T-cell (primary cell): ENCODE measurements at places on chromosomes 7 and 10. TPM values are rescaled to one million over a fixed set of nuclear protein-coding genes. Genes with fewer than 3 reads are reported as not detected.

DNA sequence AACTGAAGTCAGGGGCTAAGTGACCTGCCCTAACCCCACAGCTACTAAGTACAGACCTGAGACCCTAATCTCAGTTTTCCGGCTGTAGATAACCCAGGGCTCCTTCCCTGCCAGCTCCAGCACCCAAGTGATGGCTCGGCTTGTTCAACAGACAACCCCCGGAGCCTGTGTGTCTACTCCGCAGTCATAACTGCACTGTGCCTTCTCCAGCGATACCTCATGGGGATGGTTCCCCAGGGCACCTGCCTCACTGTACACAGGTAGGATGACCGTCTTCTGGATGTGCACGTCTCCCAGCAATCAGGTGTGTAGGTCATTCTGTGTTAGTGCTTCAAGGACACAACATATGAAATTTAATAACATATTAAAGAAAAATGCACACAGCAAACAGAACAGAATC lies 37.1 kb downstream of the CPXM2 start:
- H3K36me3 ChIP-seq = no peaks in the 10 kb centered on the region
- no peak for DNase-seq
- no peak overlapping the region for H3K4me3 ChIP-seq
- no peak overlapping the region for H3K27ac ChIP-seq
- H3K4me1 ChIP-seq = no peaks in the 10 kb centered on the region

- no peak for DNase-seq
- H3K27ac ChIP-seq = no peak overlapping the region
- H3K36me3 ChIP-seq = no peaks in the 10 kb centered on the region
- no peak overlapping the region for H3K4me3 ChIP-seq
- H3K4me1 ChIP-seq = no peaks in the 10 kb centered on the region
These were observed 21.6 kb upstream of the UNCX start for GRCh38 chr7:1210979-1211608.

DNA sequence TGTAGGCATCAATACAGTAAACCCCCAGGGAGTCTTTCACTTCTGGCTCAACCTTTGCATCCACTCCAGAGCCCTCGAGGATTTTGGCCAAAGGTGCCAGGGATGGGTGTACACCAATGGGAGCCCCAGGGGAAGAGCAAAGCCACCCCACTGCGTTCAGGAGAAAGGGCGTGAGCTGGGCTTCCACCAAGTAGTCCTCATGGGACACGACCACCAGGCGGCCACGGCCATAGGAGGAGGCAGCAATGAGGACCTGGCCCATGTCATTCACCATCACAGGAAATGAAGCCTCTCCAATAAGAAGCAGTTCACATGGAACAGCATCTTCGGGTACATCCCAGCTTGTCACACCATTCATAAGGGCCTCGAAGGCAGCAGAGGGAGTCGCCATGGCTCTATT lies 25.8 kb downstream of the TCAF1 start:
- peaks cover 5% of the 10 kb centered on the region for H3K36me3 ChIP-seq
- H3K27me3 ChIP-seq = no peaks in the 10 kb centered on the region
- H3K4me3 ChIP-seq = no peak overlapping the region
- H3K27ac ChIP-seq = no peak overlapping the region

DNA sequence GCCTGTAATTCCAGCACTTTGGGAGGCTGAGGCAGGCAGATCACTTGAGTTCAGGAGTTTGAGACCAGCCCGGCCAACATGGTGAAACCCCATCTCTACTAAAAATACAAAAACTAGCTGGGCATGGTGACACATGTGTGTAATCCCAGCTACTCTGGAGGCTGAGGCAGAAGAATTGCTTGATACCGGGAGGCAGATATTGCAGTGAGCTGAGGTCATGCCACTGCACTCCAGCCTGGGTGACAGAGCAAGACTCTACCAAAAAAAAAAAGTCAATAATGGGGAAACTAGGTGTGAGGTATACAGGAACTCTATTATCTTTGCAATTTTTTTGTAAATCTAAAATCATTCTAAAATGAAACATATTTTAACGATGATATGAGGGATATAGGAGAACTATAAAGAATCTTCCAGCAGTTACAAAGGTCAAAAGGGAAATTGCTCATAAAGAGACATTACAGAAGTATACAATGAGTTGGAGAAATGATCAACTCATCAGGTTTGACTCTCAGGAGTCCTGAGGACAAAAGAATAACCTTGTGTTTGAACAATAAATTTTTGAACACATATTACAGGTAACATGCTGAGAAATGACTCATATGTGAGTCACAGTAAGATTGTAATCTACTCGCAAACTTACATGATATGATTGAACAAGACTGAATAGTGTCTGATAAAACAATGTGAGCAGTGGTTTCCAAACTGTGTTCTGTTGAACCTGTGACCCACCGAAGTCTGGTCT lies 272.6 kb downstream of the FGFR2 start:
- H3K27me3 ChIP-seq = peaks cover 4% of the 10 kb centered on the region
- no peaks in the 10 kb centered on the region for H3K4me1 ChIP-seq
- H3K27ac ChIP-seq = no peak overlapping the region
- no peak overlapping the region for H3K4me3 ChIP-seq
- no peak for DNase-seq

GRCh38 chr7:28456044-28456443 lies 43.7 kb downstream of the CREB5 start:
- no peaks in the 10 kb centered on the region for H3K36me3 ChIP-seq
- DNase-seq = no peak
- no peak overlapping the region for H3K4me3 ChIP-seq
- peaks cover 2% of the 10 kb centered on the region for H3K27me3 ChIP-seq
- H3K27ac ChIP-seq = no peak overlapping the region

GRCh38 chr10:53702489-53702888 lies 929.9 kb upstream of the MBL2 start:
- no peaks in the 10 kb centered on the region for H3K4me1 ChIP-seq
- H3K4me3 ChIP-seq = no peak overlapping the region
- no peak for DNase-seq

- no peak overlapping the region for H3K27ac ChIP-seq
- no peaks in the 10 kb centered on the region for H3K36me3 ChIP-seq
- H3K4me3 ChIP-seq = no peak overlapping the region
- H3K27me3 ChIP-seq = no peaks in the 10 kb centered on the region
- H3K4me1 ChIP-seq = peaks cover 37% of the 10 kb centered on the region
These were observed 54.1 kb downstream of the TCF7L2 start for GRCh38 chr10:113004069-113004618.

DNA sequence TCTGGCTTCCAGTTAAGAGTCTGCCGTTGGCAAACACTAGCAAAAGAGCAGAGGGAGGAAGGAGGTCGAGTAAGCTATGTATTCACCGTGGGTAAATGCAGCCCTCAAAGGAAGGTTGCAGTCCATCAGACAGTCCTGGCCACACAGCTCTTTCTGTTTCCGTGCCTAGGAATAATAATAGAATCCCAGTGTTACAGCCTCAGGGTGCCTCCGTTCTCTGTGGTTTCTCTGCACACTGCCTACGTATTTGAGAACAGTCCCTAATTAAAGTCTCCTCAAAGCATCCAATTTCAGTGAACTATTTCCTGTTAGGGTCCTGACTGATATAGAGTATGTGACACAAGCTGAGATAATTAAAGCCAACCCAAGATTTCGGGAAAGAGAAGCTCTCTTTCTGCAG lies 176.7 kb downstream of the GPAM start:
- H3K27ac ChIP-seq = no peak overlapping the region
- H3K27me3 ChIP-seq = no peaks in the 10 kb centered on the region

DNA sequence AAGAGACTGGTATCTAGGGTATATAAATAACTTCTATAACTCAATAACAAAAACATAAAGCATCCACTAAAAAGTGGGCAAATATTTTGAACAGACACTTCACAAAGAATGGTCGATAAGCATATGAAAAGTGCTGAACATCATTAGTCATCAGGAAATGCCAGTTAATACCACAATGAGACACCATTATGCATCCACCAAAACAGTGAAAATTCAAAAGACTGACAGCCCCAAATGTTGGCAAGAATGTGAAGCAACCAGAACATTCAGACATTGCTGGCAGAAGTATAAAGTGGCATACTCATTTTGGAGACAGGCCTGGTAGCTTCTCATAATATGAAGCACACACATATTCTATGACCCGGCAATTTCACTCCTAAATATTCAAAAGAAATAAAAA lies 26.5 kb upstream of the GSAP start:
- H3K4me1 ChIP-seq = no peaks in the 10 kb centered on the region
- no peaks in the 10 kb centered on the region for H3K36me3 ChIP-seq
- no peak for DNase-seq
- H3K27ac ChIP-seq = no peak overlapping the region
- no peaks in the 10 kb centered on the region for H3K27me3 ChIP-seq

MASTL gene
- 11.6 TPM for total RNA-seq

GHRHR gene
- not detected for total RNA-seq

ACHE gene
- 0.13 TPM for total RNA-seq

LIPN gene
- total RNA-seq = not detected

AGR3 gene
- not detected for total RNA-seq
